Lung microvascular endothelial cell (primary cell): ENCODE measurements at places on chromosomes 13 and 19. TPM values are rescaled to one million over a fixed set of nuclear protein-coding genes. Genes with fewer than 3 reads are reported as not detected.

UNC13A gene
- total RNA-seq, result under 0.01 TPM in 2 replicates

ZNF714 gene
- 3.3 and 5.8 TPM in 2 replicates for total RNA-seq

PSG5 gene
- not detected in 2 replicates for total RNA-seq

FPR1 gene
- not detected in 2 replicates for total RNA-seq

NLRP5 gene
- not detected in 2 replicates for total RNA-seq

PLD3 gene
- total RNA-seq, result 87.6 and 128 TPM in 2 replicates

ECSIT gene
- 21.4 and 23.8 TPM in 2 replicates for total RNA-seq

CGB2 gene
- not detected in 2 replicates for total RNA-seq

FBXO27 gene
- 0.44 and 0.79 TPM in 2 replicates for total RNA-seq

FKBP8 gene
- total RNA-seq, result 137 and 167 TPM in 2 replicates

SLC5A5 gene
- not detected in 2 replicates for total RNA-seq
